ENCODE measurements at places on chromosomes 11 and 22.
A peak's percentile ranks its signal among the peaks of the same experiment; 100 is the strongest.

DNA sequence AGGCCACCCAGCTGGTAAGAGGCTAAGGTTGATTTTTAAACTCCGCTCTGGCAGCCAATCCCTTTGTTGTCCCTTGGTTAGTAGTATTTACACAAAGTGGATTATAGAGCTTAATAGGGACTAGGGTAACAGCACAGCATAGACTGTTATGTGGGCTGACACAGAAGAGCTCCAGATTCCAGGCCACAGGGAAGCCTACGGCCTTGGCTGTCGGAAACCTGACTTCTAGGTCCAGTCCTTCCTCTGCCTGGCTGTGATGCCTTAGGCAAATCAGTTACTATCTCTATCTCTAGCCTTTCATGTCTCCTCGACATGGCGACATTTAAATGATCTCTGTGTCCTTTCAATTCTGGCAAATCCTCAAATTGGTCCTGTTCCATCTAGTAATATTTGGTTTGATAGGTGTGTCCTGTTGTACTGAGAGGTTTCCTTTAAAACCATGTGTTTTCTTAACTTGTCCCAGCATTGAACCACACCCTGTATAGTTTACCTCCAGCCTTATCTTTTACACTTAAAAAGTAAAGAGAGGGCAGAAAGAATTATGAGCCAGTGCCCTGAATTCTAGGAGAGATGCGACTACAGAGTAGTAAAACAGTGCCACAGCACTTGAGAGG lies 4.2 kb downstream of the MMP1 start:
- DNase-seq: no peak

GRCh38 chr11:126358763-126359160 lies 3.3 kb downstream of the ST3GAL4 start:
- peak; percentile 45 for DNase-seq

DNA sequence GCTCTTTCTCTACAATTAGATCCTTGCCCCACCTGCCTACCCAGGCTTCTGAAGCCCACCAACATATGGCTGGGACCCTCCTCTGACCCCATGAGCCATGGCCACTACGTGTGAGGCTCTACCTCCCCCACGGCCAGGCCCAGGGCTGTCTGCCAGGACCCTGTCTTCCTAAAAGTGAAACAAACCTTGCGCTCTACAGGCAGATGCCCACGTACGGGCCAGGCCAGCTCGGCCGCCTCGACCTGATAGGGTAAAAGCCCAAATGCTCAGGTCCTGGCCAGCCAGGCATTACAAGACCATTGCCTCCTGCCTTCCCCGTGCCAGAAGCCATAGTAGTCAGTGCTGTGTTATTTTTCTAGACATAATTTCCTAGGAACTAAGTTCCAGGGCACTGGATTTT lies 1496.4 kb downstream of the BRD1 start:
- DNase-seq: no peak

- DNase-seq: no peak
Measured at GRCh38 chr11:62141111-62142042, 17.6 kb downstream of the INCENP start.

GRCh38 chr22:20990184-20991180 lies 8.4 kb downstream of the LZTR1 start:
- DNase-seq: no peak

DNA sequence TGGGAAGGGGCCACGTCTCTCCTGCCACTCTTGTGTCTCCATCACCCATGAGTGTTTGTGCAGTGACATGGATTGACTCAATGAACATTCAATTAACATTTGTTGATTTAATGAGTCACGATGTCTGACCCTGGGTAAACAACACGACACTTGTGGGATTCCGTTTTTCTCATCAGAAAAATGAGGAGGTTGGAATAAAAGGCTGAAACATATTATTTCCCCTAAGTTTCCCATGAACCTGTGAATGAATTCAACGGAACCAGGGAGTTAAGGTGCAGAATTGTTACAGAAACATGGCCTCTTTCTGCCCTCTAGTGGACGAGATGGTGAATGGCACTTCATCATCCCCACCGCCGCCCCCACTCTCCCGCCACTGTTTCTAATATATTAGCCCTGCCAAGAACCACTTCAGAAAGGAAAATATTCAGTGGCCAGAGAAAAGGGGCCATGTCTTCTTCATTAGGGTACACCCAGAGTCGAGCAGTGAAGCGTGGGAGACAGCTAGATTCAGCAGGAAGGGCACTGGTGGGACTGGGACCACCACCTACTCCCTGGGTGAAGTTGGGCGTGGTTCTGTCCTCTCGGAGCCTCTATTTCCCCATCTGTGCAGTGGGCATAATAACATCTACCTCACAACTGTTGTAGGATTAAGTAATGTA lies 46.3 kb upstream of the SYT13 start:
- DNase-seq: no peak

- no peak for DNase-seq
Measured at GRCh38 chr11:114685097-114685496, 6.8 kb downstream of the NXPE2 start.

DNA sequence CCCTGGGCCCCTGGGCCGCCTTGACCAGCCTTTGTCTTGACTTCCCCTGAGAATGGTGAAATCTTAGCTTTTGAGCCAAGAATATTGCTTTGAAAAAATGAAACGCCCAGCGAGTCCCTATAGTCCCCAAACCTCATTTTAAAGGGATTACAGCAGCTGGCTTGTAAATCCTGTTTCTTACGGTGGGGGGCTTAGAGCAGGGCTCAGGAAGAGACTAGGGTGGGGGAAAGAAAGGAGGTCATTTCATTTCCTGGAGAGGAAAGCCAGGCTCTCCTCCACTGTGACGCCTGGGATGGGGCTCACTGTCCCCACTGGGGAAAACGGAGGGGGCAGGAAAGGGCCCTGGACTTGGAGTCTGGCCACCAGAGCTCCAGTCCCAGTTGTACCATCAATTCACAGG lies 72.2 kb upstream of the ALX4 start:
- DNase-seq: no peak

DNA sequence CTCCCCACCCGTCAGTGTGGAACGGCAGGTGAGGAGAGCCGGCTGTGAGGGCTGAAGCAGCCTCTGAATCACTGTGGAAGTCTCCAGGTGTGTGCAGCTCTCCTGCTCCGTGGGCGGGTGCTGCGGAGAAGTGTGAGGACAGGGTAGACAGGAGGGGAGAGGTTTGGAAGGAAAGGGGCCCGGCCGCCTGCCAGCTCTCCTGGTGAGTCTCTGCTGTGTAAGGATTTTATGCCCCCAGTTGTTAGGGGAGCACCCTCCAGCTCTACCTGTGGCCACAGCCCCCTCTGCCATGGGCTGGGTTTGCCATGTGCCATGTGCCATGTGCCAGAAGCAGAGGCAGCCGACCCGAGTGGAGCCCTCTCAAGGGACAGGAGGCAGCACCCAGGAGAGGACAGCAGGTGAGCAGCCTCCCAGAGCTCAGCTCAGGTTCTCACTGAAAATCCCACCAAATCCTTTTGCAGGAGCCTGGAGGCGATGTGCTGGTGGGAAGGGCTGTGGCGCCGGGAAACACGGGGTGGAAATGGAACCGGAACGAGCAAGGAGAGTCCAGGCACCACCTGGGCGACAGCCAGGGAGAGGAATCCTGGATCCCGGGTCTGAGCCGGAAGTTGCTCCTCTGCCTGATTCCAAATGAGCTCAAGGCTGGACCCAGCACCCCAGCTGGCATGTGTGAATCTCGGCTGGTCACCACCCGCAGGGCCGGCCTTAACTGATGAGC lies 804.4 kb downstream of the BRD1 start:
- peak; percentile 42 for DNase-seq

DNA sequence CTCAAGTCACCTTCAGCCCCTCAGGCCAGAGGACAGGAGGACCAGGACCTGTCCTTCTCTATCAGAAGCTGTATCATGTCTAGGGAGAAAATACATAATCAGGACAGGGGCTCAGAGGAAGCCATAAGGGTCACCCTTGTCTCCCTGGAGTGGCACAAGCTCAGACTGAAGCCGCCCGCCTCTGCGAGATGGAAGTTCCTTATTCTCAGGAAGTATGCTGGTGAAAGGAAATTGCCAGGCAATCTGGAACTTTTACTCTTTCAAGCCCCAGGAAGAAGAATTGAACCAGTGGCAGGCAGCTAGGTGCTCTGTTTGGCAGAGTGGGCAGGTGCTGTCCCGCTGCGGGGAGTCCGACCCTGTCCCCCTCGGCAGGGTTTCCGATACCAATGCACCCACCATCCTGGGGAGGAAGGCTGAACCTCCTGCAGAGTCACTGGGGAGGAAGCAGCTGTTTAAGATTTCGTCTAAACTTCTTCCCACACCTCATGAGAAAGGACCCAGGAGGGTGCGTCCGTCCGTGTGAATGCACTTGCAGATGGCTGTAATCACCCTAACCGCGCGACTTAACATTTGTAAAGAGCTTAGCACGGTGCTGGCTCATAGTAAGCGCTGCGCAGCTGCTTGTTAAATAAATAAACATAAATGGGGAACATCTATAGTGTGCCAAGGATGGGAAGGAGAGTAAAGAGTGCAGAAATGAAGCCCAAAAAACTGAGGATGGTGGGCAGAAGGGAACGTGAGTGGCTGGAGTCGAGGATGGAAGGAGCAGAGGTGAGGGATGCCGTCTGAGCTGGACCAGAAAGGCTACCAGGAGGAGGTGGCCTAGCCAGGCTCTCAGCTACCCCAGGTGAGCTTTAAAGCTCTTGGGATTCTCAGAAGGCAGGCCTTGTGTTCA lies 5.0 kb upstream of the ANO1 start:
- DNase-seq: peak; percentile 45

DNA sequence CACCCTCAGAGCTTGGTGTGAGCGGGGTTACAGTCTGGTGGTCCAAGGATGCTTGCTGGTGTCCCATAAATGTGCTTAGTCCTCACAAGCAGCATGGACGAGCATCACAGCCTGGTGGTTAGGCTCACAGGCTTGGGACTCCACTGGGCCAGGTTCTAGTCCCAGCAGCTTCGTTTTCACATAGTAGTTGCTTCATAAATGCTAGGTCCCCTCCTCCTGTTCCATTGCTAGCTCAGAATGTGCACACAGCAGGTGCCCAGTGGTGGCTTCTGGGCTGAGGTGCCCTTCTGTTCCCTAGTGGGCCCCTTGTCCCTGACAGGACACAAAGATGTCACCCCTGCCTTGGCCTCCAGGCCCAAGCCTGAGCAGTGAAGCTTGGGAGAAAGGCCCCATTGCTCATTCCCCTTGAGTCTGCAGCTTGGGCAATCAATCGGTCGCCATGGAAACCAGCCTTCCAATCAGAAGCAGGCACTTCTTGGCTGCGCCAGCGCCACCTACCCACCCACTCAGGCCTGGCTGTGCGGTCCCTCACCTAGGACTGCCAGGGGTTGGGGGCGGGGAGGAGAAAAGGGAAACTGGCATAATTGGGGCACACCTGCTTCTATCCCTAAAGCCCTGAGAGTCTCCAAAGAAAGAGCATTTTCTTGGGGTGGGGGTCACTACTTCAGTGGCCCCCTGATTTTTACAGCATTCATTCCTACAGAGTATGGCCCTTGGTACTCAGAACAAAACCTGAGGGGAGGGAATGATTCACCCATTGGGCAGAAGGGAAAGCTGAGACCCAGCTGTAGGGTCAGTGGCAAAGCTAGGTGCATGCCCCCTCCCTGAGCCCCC lies 48.1 kb downstream of the CYTH4 start:
- DNase-seq: no peak

- no peak for DNase-seq
Measured at GRCh38 chr11:118530180-118530682, 761 bp upstream of the TMEM25 start.

DNA sequence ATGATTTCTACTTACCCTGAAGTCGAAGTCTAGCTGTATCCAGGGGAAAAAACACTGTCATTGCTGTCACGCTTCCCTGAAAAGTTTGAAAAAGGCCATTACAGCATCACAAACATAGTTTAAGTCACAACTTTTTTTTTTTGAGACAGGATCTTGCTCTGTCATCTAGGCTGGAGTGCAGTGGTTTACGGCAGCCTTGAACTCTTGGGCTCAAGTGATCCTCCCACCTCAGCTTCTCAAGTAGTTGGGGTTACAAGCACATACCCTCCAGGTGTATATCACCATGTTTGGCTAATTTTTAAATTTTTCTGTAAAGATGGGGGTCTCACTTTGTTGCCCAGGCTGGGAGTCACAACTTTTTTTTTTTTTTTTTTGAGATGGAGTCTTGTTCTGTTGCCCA lies 20.1 kb downstream of the SLC25A17 start:
- DNase-seq: no peak

DNA sequence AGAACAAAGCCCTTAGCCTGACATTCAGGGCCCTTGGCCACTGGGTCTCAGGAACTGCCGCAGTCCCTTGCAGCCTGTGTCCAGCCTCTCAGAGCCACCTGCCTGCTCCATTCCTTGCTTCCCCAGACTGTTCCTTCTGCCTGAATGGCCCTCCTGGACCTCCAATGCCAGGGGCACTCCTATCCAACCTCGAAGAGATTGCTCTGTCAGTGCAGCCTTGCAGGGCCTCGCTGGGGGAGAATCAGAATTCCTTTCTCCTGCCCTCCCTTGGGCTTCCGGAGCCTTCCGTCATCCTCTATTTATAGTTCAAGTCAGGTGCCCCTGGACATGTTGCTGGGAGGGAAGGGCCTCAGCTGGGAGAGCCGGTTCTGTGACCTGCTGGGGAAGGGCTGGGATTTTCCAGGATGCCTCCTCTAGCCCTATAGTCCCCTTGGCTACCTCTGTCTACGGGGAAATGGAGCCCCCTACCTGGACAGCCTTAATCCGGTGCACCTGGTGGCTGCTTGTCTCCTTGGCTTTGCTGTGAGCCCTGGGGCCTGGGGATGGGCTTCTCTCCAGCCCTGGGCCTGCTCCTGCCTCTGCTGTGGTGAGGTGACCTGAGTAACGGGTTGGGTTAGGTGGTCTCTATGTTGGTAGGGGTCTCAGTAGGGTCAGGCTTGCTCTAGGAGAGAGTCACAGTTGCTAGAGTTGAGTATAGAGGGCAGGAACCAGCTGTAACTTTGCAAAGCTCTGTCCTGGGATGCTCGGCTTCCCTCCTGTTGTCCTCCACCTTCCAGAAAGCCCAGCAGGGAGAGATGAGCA lies 45.9 kb upstream of the SYT7 start:
- no peak for DNase-seq

GRCh38 chr11:48307760-48308386 lies 1.9 kb downstream of the OR4S1 start:
- DNase-seq: peak; percentile 70

GRCh38 chr11:10667521-10667885 lies 26.1 kb downstream of the IRAG1 start:
- DNase-seq: no peak

DNA sequence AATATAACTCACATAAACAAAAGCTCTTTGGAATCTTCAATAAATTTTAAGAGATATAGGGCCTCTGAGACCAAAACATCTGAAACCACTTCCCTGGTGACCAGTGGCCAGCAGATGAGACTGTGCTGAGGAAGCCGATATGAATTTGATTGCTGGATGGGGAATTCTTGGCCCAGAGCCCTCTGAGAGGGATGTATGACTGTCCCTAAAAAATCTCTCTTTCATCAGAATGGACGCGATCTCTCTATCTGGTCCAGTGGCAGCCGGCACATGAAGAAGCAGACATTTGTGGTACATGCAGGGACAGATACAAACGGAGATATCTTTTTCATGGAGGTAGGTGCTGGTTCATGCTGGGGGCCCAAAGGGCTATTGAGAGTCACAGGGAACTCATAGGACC lies 37.5 kb downstream of the MYBPC3 start:
- no peak for DNase-seq

- DNase-seq: no peak
Measured at GRCh38 chr11:5713695-5714094, 22.6 kb upstream of the OR56B1 start.
